MV-4-11 (cell line): ENCODE measurements at places on chromosomes 1 and 21.

DNA sequence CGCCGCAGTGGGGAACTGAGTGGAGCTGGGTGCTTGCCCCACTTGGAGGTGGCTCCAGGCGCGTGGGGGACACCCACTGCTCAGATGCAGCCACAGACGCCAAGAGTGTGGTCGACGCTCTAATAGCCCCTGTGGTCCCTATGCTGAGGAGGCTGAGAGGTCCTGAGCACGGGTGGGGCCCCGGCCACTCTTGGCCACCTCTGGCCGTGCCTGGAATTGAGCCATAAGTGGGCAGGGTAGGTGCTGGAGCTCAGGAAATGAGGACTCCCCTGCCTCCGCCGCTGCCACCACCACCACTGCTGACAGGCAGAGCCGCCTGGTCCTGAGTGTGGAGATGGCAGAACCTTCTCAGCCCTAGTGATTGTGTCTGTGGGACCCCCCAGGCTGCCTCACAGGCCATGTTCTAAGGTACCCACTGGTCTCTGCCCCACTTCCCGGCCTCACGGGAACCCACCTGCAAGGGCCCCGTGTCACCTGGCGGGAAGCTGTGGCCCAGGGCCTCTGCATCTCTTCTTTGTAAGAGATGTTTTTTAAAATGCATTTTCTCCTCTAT, 34.6 kb upstream of the DIP2A start:
- no peak for DNase-seq

- DNase-seq = no peak
These were observed 47.6 kb upstream of the POFUT2 start for GRCh38 chr21:45335151-45335760.

GRCh38 chr1:211259638-211260126, 516 bp downstream of the RCOR3 start:
- peak; percentile 20 for DNase-seq

DNA sequence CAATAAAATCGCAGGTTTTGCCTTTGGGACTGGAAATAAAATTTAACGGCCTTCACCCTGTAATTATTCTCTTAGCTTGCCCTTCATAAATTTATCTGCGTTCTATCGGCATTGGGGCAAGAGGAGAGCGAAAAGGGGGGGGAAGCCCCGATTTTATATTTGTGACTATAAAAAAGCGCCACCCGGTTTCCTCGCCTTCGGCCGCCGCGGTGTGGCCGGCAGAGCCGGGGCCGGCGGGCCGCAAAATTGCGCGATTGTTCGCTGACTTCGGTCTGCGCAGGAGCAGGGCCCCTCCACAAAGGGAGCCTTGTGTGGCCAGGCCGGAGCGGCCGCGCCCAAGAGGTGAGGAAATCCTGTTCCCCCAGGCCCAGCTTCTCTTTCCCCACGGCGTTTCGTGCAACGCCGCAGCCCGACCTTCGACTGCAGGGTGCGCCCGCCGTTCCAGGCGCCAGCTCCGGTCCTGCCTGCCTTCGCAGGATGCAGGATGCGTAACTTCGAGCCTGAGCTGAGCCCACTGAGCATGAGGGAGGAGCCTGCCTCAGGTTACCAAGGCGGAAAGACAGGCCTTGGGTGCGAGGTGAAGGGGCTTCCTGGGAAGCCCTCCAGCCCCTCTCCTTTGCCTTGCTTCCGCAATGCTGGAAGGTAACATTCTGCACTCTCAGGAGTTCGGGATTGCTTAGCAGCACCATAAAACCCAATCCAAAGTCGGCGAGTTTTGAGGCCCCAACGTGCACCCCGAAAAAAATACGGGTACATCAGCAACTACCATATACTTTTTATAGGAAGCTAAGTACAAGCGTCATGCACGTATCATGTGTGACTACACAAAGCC, 4.9 kb upstream of the TBX15 start:
- no peak for DNase-seq

DNA sequence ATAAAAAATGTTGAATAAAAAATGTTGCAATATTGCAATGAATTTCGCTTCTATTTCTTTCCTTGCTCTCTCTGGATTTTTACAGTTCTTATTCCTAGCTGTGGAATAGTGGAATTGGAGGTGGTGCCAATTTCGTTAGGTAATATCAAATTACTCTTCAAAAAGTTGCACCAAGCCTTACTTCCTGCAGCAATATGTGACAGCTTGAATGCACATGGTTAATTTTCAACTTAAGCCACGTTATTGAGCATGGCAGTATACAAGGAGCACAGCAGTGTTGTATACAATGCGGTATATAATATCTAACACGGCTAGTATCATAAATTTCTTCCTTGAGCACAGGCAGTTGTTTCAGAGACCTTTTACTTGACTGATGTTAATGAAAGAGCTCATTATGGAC, 152.5 kb downstream of the NOS1AP start:
- DNase-seq = no peak

DNA sequence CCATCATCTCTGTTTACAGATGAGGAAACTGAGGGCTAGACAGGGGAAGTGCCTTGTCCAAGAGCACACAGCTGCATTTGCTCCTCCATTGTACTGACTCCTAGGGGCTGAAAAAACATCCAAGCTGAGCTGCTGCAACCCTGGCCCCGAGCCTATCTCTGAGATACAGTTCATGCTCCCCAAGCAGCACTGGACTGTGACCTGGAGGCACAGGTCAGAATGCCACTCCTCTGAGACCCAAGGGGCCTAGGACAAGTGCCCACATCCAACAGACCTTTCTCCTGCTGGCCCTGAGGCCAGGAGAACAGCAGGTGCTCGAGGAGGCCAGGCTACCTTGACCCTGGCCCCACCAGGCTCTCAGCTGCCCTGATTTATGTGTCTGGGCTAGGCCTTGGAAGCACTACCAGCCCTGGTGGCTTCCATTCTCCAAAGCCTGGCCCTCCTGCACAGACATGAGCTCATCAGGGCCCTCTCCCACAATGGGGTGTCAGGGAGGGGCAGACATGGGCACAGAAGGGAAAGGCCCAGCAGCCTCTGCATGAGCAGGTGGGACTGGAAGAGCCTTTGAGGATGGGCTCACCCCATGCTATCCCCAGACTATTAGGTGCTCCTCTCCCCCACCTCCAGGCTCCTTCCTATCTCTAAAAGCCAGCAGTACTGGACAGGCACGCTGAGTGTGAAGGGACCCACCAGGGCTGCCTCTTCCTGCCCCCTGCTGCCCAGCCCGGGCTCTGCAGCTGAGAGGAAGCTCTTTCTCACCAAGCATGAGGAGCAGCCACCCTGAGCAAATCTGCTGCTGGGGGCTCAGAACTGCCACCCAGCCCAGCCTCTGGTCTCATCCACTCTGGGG, 18.8 kb downstream of the ADGRB2 start:
- peak; percentile 30 for DNase-seq

DNA sequence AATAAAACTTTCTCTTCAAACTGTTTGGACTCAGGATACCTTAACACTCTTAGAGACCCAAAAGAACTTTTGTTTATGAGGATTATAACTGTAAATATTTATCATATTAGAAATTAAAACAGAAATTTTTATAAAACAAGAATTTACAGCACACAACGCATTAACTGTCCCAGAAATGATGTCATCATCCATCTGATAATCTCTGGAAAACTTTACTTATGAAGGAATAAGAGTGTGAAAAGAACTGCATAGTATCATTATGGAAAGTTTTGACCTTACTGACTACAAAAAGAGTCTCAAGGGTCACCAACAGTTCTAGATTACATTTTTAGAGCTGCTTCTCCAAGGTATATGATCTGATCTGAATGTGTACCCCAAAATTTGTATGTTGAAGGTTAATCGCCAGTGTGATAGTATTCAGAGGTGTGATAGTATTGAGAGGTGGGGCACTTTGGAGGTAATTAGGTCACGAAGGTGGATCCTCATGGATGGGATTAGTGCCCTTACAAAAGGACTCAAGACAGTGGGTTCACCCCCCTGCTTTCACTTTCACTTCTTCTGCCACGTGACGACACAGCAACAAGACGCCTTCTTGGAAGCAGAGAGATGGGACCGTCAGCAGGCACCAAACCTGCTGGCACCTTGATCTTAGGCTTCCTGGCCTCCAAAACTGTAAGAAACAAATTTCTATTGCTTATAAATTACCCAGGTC, 95.7 kb upstream of the NR5A2 start:
- no peak for DNase-seq

DNA sequence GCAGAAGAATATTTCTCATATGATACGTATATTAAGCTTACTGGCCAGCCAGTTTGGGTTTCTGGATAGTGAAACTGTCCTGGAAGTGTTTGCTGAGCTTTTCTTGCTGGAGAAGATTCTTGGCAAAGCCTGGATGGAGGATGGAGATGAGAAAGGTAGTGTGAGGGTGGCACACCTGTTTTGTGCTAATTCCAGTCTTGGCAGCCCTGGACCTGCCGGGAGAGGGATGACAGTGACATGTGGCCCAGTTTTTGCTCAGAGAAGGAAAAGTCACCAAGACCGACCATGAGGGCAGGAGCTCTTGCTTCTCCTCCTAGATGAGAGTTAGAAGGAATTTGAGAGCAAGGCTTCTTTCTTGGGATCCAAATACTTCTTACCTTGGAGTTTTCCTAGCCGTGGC, 34.1 kb downstream of the DOP1B start:
- DNase-seq = no peak

GRCh38 chr21:34110594-34111202, 37.3 kb downstream of the MRPS6 start:
- DNase-seq = no peak

DNA sequence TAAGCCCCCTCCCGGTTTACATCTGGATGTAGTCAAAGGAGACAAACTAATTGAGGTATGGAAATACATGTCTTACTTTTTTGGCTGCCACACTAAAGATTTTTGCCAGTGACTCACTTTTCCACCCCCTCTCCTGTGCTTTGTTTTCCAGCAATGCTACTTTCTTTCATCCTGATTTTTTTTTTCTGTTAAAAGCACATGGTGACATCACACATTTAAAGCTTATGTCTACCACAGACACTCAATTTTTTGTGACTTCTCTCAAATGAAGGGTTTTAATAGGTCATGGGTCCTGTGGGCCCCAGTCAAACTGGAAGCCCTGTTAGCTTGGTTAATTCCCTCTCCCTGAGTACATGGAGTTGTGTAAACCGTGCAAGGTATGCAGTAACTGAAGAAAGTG, 2.2 kb downstream of the PPP1R8 start:
- no peak for DNase-seq

DNA sequence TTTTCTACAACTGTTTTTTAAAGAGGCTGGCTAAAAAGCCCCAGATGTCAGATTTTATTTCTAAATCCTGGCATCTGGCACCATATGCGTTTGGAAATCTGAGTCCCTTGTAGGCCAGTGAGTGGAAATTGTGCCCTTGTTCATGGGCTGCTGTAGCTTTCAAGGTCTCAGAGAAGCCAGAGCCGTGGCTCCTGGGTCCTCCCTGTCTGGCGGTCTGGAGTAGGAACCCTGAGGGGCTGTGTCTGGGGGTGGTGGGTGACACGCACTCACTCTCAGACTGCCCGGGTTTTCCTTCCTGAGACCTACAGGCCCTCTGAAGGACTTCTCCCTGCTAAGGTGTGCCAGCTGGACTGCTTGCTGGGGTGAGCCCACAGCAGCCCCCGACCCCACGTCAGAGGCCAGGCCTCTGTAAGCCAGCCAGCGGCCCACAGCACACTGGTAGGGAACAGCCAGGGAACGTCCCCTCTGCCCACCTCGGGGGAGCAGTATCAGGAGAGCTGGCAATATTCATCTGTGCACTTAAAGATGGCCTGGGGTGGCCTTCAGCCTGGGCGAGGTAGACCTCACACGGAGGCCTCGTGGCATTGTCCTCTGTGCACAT, 151.5 kb downstream of the PEX14 start:
- no peak for DNase-seq

DNA sequence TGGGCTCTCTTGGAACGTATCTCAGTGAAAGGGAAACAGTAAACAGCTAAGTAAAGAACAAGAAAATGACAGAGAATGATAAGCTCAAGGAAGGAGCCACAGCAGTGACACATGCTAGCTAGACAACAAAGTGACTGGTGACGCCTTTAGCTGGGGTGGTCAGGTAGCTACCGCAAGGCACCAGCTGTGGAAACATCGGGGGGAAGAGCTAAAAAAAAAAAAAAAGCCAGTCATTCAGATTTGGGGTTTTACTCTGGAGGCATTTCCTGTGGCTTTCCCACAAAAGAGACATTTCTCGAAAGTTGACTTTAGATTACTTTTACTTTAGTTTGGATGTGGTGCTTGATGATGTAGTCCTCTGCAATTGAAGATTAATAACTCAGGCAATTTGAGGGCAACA, 2.1 kb downstream of the FHAD1 start:
- DNase-seq = peak; percentile 66

- DNase-seq = peak; percentile 77
These were observed 25.0 kb downstream of the CRYAA start for GRCh38 chr21:43193651-43194302.

- DNase-seq = no peak
These were observed 448.3 kb downstream of the MATN1 start for GRCh38 chr1:30274976-30275621.

GRCh38 chr21:32306021-32306780, 7.5 kb downstream of the MRAP start:
- DNase-seq = no peak

DNA sequence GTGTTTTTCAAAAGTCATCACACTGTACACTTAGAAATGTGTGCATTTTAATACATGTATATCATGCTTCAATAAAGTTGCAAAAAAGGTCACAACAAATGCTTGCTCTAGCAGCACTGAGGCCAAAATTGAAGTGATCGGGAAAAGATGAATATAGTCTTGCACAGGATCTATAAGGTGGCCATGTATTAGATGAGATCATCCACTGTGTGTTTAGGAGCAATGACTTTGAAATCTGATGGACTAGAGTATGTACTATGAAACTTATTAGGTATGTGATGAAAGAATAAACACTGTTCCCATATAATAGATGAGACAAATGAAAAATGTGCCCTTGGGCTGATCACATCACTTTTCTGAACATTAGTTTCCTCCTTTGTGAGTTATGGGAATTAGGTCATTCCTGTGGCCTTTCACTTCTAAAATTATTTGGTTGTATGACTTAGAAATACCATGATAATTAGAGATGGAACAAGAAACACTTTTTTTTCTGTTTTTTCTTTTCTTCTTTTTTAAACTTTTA, 984.6 kb downstream of the ADGRL2 start:
- no peak for DNase-seq

GRCh38 chr1:224774378-224774777, 155.1 kb upstream of the DNAH14 start:
- peak; percentile 61 for DNase-seq

GRCh38 chr1:155890251-155890650, 20.9 kb downstream of the RIT1 start:
- no peak for DNase-seq

- no peak for DNase-seq
These were observed 30.8 kb upstream of the TMEM125 start for GRCh38 chr1:43238991-43239469.

GRCh38 chr1:199590708-199591107, 436.8 kb upstream of the NR5A2 start:
- no peak for DNase-seq

DNA sequence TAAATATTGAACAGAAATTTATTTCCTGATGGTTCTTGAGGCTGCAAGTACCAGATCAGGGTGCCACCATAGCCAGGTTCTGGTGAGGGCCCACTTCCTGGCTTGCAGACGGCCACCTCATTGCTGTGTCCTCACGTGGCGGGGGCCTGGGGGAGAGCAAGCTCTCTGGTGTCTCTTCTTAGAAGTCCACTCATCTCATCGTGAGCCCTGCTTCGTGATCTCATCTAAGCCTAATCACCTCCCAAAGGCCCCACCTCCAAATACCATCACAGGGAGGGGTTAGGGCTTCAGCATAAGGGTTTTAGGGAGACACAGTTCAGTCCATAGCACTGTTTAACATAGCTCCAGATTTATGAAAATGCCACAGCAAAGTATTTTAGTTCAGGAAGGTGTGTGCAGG, 119.7 kb downstream of the PRDM2 start:
- no peak for DNase-seq
